ENCODE measurements at places on chromosomes 6 and 20.

DNA sequence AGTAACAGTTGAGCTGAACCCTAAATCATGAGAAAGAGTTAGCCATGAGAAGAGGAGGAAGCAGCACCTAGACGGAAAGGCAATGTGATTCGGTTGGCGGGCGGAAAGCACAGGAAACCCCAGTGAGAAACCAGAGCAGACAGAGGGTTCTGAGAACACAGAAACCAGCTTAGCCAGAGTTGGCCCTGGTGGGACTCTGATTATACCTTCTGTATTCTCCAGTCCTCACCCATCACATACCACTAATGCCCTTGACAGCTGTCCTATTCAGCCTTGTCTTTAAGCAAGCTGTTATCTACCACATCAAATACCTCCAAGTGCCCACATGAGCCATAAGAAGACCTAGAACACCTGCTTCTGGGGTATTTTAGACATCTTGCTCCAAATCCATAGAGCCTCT lies 58.9 kb upstream of the LRRC1 start:
- DNase-seq = no peak

- DNase-seq = no peak
These were observed 18.8 kb downstream of the ALDH5A1 start for GRCh38 chr6:24513602-24514001.

DNA sequence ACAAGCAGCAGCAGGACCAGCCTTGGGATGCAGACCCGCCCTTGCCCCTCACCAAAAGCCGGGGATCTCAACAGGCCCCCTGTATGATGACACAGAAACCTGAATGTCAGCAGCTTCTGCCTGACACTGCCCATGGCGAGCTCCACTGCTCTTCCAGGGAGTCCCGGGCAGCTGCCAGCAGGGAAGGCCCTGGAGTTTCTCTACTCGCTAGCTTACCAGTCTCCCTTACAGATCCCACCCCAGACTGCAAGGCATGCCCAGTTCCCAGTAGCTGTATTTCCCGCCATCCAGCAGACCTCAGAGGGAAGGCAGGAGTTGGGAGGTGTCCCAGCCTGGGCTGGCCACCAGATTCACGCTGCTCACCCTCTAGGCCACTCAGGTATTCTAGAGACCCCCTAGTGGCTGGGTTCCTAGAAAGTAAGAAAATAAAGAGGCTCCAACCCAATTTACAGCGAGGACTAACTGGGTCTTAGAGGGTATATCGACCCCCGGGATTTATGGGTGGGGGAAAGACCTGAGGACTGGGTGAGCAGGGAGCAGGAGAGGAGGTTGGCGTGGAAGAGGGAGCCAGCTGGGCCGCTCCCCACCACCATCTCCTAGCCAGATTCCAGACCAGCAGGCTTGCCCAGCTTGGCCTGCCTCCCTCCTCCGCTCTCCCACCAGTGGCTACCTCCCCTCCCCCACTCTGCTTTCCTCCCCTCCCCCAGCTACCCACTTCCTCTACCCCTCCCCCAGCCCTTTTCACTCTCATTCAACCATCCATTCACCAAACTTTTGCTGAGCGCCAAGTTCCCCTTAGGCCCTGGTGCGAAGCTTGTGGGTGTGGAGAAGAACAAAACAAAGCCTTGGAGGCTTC lies 9.7 kb upstream of the HMGA1 start:
- DNase-seq = no peak

DNA sequence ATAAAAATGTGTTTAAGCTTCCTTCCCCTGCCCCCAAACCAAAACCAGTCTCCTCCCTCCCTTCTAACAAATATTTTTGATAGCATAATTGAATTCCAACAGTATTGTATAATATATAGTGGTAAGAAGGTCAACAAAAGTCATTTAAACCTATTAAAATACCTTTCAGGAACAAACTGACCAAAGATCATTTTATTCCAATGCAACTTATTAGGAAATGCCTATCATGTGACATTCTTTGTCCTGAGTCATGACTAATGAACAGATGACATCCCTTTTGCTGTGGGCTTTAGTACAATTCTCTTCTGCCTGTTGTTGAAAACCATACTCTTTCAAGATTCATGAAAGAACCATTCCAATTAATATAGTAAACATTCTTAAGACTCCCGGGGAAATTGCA lies 51.5 kb upstream of the TRAF3IP2 start:
- peak; percentile 83 for DNase-seq

- DNase-seq = no peak
These were observed 113.0 kb downstream of the GRM4 start for GRCh38 chr6:34032856-34033255.

DNA sequence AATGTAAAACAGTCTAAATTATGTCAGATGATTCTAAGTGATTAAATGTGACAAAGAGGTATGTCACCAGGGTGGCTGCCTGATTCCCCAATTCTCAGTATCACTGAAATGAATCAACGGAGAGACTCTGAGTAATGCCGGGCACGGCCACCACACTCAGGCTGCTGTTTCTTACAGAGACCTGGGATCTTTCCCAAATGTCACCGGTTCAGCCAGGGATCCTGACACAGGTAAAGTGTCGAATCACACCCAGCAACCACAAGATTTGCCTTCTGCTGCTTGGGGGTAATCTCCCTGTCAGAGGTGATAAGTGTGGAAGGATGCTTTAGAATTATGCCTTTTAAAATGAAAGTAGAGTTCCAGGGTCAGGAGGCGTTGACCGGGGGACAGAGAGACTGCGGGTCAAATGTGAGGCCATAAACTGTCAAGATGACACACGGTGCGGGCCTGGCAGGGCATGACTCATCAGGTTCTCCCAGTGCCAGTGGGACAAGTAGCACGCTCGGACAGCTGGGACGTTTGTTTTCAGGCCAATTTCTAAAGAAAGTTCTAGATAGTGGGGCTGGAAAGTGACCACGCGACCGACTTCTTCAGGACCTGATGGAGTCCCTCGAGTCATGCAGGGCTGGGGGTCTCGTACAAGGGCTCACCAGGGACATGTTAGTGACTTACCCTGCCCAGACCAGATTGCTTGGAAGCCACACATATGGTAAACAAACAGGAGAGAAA lies 48.9 kb downstream of the PRDM1 start:
- DNase-seq = peak; percentile 22

All from fibroblast of gingiva (primary cell).